Frontal cortex (tissue), 4 donors: ENCODE measurements at places on chromosomes 12 and 14. TPM values are rescaled to one million over a fixed set of nuclear protein-coding genes. Genes with fewer than 3 reads are reported as not detected.

CPNE8 gene
- 32.6 TPM for total RNA-seq

MORN3 gene
- 3.3 TPM for total RNA-seq

DENR gene
- total RNA-seq, result 48.9 TPM

KCNK13 gene
- total RNA-seq, result 0.82 TPM

LAG3 gene
- total RNA-seq, result under 0.01 TPM

MYRFL gene
- 0.82 TPM for total RNA-seq

COX8C gene
- total RNA-seq, result not detected
